NCI-H1694 (cell line): ENCODE measurements at places on chromosomes 1 and 21.

DNA sequence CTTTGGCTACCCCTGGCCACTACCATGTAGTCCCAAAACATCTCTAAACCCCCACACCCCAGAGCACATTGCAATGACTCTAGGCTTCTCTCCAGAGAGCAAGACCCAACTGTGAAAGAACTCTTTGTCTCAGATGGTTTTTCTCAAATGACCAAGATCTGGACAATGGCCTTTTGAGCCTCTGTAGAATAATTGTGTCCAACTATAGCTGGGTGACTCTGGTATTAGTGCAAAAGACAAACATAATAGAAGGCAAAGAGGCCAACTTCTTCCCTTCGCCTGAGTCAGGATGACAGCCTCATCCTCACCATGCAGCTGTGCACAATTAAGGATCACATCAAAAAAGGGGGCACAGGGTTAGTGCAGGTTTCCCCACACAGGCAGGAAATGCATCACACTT, 139.6 kb downstream of the BRINP2 start:
- DNase-seq = no peak

DNA sequence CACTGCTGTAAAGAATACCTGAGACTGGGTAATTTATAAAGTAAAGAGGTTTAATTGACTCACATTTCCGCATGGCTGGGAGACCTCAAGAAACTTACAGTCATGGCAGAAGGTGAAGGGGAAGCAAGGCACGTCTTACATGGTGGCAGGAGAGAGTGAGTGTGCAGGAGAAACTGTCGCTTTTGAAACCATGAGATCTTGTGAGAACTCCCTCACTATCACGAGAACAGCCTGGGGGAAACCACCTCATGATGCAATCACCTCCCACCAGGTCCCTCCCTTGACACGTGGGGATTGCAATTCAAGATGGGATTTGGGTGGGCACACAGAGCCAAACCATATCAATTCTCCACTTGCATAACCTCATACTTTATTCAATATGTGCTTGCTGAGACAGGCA, 76.6 kb downstream of the GIPC2 start:
- no peak for DNase-seq

- no peak for DNase-seq
Measured at GRCh38 chr1:76314730-76315129, 240.2 kb downstream of the ST6GALNAC3 start.

GRCh38 chr1:158686111-158687009, at the start of gene SPTA1:
Gene SPTA1, minus strand, starts transcription at chr1:158686715. Its CDS starts 198 bp downstream, at chr1:158686517.
- no peak for DNase-seq

DNA sequence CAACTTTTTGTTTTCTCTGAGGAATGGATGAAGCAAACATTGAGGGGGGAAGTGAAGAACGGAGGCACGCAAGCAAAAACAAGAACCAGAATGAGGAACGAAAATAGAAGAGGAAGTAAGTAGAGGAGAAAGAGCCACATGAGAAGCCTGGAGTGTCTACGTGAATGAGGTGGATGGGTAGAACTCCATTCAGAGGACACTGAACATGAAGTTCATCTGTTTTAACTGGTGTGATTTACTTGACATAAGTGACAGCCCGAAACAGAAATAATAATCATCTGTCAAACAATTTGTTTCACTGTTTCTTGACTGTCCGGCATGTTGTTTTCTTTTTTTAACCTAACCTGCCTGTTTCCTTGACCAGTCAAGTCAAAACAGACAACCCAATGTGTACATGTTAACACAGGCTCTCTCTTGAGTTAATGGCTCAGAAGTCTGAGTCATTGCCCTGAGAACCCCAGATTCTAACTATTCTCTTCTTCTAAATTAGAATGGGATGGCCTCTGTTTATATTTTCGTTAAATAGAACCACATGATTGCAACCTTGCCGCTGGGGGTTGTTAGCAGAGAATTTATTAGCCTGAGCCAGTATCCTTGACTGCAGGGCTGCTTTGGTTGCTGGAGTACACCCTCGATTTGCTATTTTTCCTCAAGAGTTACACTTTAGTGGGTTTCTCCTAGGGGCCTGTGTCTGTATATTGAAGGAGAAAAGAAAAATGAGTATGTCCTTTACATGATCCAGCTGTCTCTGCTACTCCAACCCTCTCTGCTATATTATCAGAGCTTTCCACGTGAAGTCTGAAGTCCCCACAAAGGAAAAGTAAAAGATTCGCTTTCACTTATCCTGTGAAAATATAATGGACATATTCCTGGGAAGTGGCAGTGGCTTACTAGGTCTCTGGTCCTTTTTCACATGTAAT, 151.7 kb downstream of the ZC3H11B start:
- DNase-seq = no peak

GRCh38 chr1:157431751-157432150, 120.6 kb downstream of the FCRL5 start:
- DNase-seq = no peak

GRCh38 chr21:14959343-14959742, 105.5 kb downstream of the NRIP1 start:
- no peak for DNase-seq

GRCh38 chr1:185670187-185670627, 64.0 kb upstream of the HMCN1 start:
- peak; percentile 28 for DNase-seq

DNA sequence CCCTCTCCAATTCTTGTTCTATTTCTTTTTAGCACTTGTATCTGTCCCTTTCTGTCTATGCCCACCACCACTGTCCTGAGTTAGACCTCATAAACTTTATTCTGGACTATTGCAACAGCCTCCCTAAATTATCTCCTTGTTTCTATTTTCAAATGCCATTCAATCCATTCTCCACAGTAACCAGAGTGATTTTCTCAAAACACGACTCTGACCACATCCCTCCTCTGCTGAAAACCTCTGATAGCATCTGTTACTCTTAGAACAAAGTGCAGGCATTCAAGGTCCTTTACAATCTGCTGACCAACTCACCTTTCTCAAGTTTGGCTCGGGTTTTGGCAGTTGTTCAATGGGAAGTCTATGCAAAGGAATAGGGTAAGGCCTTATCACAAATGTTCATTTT, 22.8 kb upstream of the GPX7 start:
- no peak for DNase-seq

DNA sequence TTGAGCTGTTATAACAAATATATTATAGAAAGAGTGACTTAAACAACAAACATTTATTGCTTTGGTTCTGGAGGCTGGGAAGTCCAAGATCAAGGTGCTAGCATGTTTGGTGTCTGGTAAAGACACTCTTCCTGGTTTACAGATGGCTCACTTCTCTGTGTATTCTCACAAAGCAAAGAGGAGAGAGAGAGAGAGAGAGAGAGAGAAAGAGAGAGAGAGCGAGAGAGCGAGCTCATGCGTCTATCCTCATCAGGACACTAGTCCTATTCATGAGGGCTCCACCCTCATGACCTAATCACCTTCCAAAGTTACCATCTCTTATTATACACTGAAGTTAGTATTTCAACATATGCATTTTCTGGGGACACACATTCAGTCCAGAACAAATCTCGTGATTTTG, 32.7 kb upstream of the PCP4 start:
- no peak for DNase-seq

DNA sequence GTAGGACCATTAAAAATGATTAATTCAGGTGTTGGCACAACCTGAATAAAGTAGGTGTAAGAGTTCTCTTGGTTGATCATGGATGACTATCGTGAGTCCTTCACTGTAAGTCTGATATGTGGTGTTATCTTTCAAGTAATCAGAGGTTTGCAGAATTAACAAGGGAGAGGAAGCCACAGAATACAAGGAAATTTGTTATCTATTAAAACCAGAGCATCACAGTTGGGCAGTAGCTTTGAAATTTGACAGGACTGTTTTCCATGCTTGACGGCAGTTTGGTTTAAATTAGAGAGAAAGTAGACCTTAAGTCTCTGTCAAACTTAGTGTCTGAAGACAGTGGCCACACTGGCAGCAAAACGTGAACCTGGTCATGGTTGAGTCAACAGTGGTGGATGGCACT, 139.5 kb upstream of the KCNK2 start:
- DNase-seq = no peak

- peak; percentile 87 for DNase-seq
Measured at GRCh38 chr1:166166698-166167571, at the start of gene FAM78B. Gene FAM78B, minus strand, starts transcription at chr1:166167001. Its CDS starts 753 bp downstream, at chr1:166166248.

GRCh38 chr1:246338098-246338497, 169.0 kb downstream of the SMYD3 start:
- no peak for DNase-seq

GRCh38 chr21:28282833-28283232, 709.8 kb downstream of the LTN1 start:
- DNase-seq = no peak

DNA sequence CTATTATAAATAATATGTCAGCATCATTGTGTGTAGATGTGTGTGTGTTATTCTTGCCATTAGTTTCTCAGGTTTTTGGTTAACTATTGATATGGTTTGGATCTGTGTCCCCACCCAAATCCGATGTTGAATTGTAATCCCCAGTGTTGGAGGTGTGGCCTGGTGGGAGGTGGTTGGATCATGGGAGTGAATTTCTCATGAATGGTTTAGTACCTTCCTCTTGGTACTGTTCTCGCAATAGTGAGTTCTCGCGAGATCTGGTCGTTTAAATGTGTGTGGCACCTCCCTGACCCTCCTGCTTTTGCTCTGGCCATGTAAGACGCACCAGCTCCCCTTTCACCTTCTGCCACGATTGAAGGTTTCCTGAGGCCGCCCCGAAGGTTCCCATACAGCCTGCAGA, 9.6 kb upstream of the POFUT2 start:
- no peak for DNase-seq
